Stimulated activated CD4-positive, alpha-beta T cell treated with anti-CD3 and anti-CD28 coated beads, Interleukin-15, amount 100 ng/mL, for 1 hour (primary cell): ENCODE measurements at places on chromosomes 4 and X.

DNA sequence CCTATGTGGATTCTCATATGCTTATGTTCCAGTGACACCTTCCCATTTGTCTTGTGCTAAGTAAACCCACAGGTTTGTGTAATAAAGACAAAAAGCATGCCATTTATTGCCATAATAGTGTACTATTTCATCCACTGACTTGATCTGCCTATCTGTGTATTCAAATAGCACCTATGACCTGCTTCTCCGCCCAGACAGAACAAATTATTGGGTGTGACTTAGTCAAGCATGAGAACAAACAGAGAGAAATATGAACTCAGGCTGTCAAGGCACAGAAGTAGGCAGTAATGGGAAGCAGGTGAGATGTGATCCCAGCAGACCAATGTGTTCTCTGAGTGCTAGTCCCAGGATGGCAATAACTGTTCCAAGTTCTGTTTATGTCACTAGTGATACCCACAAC, 25.4 kb downstream of the ELOVL6 start:
- no peak for DNase-seq

DNA sequence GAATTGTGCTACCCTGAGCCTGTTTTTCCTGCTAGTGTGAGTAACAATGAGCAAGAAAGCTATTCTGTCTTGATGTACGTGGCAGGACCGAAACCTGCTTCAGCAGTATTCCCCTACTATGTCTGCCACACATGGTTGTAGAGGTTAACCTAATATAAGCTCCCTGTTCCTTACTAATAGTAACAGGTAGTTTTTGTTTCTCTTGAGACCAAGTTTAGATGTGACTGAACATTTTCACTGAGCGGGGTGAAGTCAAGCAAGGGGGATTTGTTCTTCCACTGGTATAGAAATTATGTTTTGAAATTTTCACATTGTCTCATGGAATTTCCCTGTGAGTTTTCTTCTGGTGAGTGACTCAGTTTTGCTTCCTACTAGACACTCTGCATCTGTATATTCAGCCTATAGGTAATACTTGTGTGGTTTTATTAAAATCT, 37.3 kb downstream of the RRAGB start:
- DNase-seq: no peak

DNA sequence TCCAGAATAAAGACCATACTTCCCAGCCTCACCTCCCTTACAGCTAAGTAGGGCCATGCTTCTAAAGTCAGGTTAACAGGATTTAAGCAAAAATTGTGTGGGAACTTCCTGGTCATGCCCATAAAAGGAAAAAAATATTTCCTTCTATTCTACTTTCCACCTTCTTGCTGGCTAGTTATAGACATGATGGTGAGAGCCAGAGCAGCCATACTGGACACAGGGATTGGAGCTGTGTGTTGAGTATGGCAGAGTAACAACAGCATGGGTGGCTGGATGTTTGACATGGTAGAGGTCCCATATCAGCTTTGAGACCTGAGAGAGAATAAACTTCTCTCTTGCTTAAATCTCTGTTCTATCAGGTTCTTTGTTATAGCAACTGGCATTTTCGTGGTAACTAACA, 15.1 kb upstream of the CBR4 start:
- DNase-seq: no peak

DNA sequence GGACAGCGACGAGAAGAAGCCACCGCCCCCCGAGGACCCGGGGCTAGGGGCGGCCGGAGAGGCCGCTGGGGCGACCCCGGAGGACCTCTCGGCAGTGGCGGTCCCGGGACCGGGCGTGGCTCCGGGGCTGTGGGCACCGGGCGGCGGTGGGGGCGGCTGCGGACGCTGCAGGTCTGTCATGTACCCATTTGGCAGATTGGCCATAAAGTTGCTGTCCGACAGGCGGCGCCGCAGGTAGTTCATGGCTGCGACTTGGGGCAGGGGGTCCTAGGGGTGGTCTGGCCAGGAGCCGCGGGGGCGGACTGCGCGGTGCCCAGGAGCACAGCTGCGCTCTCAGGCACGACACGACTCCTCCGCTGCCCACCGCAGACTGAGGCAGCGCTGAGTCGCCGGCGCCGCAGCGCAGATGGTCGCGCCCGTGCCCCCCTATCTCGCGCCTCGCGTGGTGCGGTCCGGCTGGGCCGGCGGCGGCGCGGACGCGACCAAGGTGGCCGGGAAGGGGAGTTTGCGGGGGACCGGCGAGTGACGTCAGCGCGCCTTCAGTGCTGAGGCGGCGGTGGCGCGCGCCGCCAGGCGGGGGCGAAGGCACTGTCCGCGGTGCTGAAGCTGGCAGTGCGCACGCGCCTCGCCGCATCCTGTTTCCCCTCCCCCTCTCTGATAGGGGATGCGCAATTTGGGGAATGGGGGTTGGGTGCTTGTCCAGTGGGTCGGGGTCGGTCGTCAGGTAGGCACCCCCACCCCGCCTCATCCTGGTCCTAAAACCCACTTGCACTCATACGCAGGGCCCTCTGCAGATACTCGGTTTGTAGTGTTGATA, at the start of gene SYN1:
Gene SYN1, minus strand, starts transcription at position 372 of the 817 bp plus-strand sequence. Its CDS starts 129 bp downstream, at position 243.
- DNase-seq: peak; percentile 68

DNA sequence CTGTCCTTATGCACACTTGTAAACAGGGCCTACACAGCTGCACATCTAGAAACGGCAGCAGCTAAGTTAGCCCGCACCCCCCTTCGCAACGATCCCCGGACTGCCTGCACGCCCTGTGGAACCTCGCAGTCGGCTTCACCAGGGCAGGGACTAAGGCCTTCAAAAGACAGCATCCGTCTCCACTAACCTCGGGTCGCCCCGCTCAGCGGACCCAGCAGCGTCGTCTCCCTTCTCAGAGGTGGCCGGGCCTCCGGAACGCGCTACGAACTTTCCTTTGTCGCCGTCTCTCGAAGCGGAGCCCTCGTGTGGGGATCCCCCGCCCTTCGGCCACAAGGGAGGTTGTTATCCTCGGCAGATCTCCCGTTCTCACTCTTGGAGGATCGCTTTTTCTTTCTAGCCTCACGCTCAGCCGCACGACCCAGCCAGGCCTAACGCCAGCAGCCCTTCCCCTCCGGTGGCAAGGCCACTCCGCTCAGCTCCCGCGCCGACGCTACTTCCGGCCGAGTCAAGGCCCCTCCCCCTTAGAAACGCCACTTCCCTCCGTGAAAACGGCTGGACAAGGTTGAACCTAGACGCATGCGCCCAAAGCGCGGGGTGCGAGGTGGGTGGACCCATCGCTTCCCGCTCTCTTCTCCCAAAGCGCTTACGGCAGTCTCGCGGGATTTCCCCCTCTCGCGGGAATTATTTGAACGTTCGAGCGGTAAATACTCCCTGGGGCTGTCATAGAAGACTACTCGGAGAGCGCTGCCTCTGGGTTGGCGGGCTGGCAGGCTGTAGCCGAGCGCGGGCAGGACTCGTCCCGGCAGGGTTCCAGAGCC, at the start of the genes DCAF16 and NCAPG:
Gene DCAF16, minus strand, starts transcription at position 498 of the 818 bp plus-strand sequence. CDS start 6,616 bp downstream, outside the sequence.
Gene NCAPG, plus strand, starts transcription at position 720 of the 818 bp plus-strand sequence. CDS start 99 bp downstream, outside the sequence.
- peak; percentile 96 for DNase-seq
